ENCODE measurements at places on chromosomes 1 and 21.

DNA sequence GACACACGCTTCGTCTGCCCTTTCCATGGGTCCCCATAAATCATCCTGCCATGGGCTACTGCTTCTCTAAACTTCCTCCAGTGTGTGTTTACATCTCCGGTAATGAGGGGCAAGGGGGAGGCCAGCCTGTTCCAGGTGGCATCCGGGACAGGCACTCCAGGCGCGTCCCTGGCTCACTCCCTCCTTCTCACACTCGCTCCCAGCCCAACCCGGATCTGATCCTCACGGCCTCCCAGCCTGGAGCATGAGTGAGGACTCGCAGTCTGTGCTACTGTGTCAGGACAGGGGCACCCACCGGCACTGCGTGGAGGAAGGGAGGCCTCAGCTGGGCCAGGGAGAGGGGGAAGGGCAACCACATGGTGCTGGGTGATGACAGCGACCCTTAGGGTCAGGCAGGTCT is 225.4 kb downstream of the TRABD2B start:
- DNase-seq: no peak

GRCh38 chr1:93615582-93616150 is 66.0 kb downstream of the BCAR3 start:
- no peak for DNase-seq

- no peak for DNase-seq
Observed at GRCh38 chr21:8990326-8991087, 1530.9 kb upstream of the TPTE start.

DNA sequence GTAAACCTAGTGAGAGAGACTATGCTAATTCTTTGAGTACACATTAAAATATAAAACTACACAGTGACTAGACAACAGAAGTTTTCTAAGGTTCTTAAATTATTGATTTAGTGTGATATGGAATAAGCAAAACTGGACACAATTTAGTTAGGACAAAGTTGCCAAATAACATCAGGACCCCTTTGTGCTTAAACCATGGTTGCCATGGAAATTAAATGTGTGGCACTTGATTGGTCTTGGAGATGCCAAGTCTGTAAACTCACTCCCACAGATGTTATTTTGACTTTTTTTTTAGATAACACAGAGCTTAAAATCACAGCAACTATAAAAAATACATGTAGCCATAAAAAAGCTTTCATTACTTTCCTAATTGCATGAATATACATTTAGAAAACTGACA is 234.6 kb downstream of the BRINP3 start:
- no peak for DNase-seq

GRCh38 chr21:19603011-19603593 is 1199.5 kb upstream of the TMPRSS15 start:
- DNase-seq: no peak

Data from NCI-H187 treated with DMSO at 0.1 percent for 48 hours (cell line).